ENCODE measurements at places on chromosomes 2 and 18.

DNA sequence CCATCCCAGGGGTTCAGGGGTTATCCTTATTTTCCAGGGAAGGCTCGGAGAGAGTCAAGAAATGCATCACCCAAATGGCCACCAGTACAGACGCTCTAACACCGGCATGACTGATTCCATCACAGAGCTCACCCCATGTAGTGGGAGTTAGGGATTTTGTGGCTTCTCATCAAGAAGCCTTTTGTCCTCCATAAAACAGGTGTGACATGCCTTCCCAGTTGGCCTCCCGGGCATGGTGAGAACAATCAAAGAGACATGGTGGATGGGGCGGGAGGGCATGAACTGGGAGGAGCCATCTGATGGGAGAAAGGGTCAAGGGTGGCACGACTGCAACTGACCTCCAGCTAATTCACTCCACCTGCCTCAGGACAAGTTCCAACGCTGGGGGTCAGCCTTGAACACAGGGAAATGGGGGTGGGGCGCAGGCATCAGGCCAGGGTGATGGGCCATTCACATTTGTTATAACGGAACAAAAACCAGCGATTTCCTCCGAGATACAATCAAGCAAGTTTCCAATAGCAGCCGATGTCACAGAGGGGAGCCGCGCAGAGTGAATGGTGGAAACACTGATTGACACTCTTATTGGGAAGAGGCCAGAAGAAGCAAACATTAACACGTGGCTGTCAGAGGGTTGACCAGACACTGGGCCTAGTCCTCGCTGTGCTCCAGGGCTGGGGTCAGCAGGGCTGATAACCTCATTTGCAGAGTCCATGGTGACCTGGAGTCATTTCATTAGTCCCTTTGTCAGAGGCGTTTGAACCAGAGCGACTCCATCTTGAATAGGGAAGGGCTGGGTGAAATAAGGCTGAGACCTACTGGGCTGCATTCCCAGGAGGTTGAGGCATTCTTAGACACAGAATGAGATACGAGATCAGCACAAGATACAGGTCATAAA lies 80.5 kb upstream of the HPCAL1 start:
- no peak overlapping the region for H3K27ac ChIP-seq
- H3K4me3 ChIP-seq, result no peak overlapping the region
- peaks cover 75% of the 10 kb centered on the region for H3K4me1 ChIP-seq

DNA sequence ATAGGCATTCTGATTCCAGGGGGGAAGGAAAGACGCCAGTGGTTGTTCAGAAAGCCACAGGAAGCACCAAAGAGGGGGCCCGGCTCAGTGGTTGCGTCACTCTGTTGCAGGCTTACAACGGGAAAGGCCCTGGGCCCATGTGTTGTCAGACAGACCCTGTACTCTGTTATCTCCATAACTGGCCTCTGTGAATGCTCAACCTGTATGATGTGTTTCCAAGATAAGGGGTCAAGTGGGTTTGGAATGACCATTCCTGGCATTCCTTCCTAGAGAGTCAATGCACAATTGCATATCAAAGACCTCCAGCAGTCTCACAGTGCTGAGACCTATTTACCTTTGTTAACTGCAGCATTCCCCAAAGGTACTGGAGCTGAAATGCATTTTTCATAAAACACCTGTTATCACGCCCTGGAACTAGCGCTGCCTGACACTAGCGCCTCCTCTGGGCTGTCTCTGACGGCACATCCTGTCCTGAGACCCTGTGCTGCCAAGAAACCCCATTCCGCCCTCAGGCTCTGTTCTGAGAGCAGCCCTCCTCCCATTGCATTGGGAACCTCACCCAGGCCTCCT lies 13.2 kb upstream of the LRRFIP1 start:
- no peaks in the 10 kb centered on the region for H3K4me1 ChIP-seq
- no peaks in the 10 kb centered on the region for H3K36me3 ChIP-seq
- peaks cover 18% of the 10 kb centered on the region for H3K27me3 ChIP-seq
- no peak overlapping the region for H3K27ac ChIP-seq

DNA sequence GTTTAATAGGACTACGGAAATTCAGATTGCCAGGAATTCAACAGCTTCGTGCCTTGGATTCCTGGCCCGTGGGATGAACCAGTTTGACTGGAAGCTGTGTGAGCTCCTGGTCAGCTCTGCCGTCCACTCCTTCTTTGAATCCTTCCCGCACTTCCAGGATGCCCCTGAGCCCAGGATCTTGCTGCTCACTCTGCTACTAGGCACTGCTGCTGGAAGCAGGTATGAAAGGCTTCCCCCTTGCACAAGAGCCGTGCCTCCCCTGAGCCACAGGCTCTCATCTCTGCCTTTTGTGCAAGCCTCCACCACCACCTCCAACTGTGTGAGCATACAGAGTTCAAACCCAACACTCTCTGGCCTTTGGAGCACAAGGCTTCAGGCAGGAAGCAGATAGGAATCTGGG lies 34.9 kb downstream of the EN1 start:
- no peak overlapping the region for H3K4me3 ChIP-seq

GRCh38 chr18:56900195-56901094 lies 246.4 kb upstream of the BOD1L2 start:
- DNase-seq, result no peak
- no peak overlapping the region for H3K27ac ChIP-seq
- no peaks in the 10 kb centered on the region for H3K4me1 ChIP-seq
- H3K27me3 ChIP-seq, result no peaks in the 10 kb centered on the region
- no peaks in the 10 kb centered on the region for H3K36me3 ChIP-seq
- no peak overlapping the region for H3K4me3 ChIP-seq

DNA sequence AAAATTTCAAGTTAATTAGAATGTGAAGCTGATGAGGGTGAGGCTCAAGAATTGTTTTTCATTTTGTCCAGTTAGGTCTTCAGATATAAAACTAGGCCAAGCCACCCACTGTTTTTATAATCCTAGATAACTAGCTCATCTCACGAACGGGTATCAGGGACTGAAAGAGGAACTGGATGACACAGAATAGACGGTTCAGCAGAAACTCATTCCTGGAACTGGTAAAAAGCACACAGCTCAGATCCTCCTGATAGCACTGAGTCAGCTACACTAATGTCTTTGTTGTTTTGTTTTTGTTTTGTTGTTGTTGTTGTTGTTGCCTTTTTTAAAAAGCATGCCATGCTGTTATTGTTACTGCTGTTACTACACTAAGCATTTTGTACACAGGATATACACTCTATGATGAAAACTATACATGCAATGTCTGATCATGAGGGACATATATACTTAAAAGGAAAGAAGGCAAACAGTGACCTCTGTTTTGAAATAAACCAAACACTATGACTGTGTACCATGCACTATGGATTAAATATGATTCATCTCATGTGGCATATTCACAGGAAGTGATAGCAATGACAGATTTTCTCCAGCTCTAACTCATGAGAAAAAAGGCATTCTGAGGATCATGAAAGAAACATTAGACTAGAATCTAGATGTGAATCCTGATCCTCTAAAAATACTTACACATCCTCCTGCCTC lies 437.6 kb downstream of the NCKAP5 start:
- H3K36me3 ChIP-seq, result no peaks in the 10 kb centered on the region
- no peak for DNase-seq
- H3K4me3 ChIP-seq, result no peak overlapping the region

- no peak for DNase-seq
- H3K36me3 ChIP-seq, result no peaks in the 10 kb centered on the region
- H3K27me3 ChIP-seq, result peaks cover 15% of the 10 kb centered on the region
- H3K27ac ChIP-seq, result peak overlapping the region; percentile 44
- H3K4me3 ChIP-seq, result peak overlapping the region; percentile 95
These were observed 678 bp downstream of the PIAS2 start for GRCh38 chr18:46916551-46917107.

GRCh38 chr18:45821026-45821425 lies 4.4 kb upstream of the SIGLEC15 start:
- peaks cover 10% of the 10 kb centered on the region for H3K27me3 ChIP-seq
- H3K27ac ChIP-seq, result no peak overlapping the region
- H3K4me1 ChIP-seq, result peaks cover 12% of the 10 kb centered on the region
- DNase-seq, result no peak

DNA sequence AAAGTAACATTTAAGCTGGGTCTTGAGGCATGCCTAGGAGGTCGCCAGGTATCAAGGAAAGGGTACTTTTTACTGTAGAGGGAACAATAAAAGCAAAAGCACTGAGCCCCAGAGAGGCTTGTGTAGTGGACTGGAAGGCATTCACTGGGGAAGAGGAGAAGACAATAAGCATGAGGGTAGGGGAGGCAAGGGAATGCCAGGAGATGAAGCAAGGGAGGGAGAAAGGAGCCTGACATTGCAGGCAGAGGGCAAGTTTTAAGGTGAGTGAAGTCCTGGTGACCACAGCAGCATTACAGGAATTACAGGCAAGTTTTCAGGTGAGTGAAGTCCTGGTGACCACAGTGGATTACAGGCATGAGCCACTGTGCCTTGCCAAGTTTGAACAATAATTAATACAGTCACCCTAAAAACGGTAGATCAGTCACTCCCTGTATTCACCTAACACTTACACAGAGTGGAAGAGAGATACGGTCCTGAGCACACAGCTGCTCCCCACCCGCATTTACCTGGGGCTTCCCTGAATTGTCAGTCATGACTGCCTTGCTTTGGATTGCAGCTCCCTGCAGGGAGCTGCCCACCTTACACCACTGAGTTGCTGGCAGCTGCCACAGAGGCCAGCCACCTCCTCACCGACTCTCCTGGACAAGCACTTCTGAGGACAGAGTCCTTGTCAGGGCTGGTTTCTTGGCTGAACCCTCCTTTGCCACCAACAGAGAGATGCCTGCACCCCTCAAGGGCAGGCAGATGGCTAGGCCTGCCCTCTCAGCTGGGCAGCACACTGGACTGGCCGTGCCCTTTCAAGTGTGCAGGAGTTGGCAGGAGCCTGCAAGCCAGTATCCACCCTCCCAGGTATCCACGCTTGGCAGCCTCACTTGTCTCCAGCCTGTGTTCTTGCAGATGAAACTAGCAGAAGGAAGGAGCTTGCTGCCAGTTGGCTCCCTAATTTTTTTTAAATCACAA lies 153.2 kb upstream of the MSH6 start:
- H3K4me3 ChIP-seq, result no peak overlapping the region
- H3K4me1 ChIP-seq, result peaks cover 39% of the 10 kb centered on the region
- peaks cover 20% of the 10 kb centered on the region for H3K27me3 ChIP-seq
- H3K36me3 ChIP-seq, result no peaks in the 10 kb centered on the region

GRCh38 chr18:13014232-13014631 lies 23.1 kb downstream of the CEP192 start:
- DNase-seq, result no peak
- no peaks in the 10 kb centered on the region for H3K4me1 ChIP-seq
- H3K36me3 ChIP-seq, result peaks cover 71% of the 10 kb centered on the region
- no peak overlapping the region for H3K27ac ChIP-seq
- H3K27me3 ChIP-seq, result no peaks in the 10 kb centered on the region

- peaks cover 63% of the 10 kb centered on the region for H3K4me1 ChIP-seq
- DNase-seq, result peak; percentile 79
- H3K4me3 ChIP-seq, result peak within 1 kb of the TSS; percentile 98
- H3K36me3 ChIP-seq, result no peaks in the 10 kb centered on the region
- no peak within 1 kb of the TSS for H3K27ac ChIP-seq
These were observed at the start of gene EVA1A for GRCh38 chr2:75560768-75561565. EVA1A (minus strand) TSS chr2:75560939; CDS start chr2:75518140, 42,799 bp downstream.

DNA sequence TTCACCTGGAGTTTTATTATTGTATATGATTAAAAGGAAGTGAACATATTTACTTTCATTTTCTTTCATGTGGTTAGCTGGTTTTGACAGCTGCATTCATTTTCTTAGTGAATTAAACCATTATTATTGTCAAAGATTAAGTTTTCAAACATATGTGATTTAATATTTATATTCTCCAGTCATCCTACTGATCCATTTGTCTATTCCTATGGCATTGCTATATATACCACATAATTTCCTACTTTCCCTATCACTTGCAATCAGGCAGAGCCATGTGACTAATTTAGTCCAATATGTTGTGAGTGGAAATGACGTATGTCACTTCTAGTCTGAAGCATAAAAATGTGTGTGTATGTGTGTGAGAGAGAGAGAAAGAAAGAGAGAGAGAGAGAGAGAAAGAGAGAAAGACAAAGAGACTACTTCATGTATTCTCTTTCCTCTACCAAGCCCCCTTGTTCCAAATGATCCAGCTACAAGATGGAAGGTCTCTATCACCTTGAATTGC lies 12.0 kb upstream of the TACR1 start:
- H3K27me3 ChIP-seq, result peaks cover 3% of the 10 kb centered on the region
- no peak overlapping the region for H3K27ac ChIP-seq
- H3K4me1 ChIP-seq, result peaks cover 5% of the 10 kb centered on the region
- DNase-seq, result no peak
- H3K4me3 ChIP-seq, result no peak overlapping the region

- DNase-seq, result no peak
- no peak overlapping the region for H3K4me3 ChIP-seq
- peaks cover 7% of the 10 kb centered on the region for H3K4me1 ChIP-seq
- peaks cover 4% of the 10 kb centered on the region for H3K27me3 ChIP-seq
- no peak overlapping the region for H3K27ac ChIP-seq
These were observed 175.3 kb downstream of the PDE11A start for GRCh38 chr2:177897278-177897677.

DNA sequence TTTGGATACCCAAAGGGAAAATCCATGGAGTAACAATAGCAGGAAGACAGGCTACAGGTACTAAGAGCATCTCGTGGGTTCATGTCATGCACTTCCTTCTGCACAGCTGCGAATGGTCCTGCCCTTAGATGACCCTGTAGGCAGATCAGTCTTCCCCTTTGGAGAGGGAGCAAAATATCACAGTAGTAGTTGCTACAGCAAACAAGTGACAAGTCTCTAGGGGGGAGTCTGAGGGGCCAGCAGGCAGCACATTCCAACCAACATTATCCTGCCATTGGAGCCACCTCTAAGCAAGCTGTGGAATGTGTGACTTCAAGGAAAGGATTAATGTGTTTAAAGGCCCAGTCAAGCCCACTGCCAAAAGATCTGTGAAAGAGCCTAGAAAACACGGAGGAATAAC lies 273.2 kb upstream of the PARD3B start:
- peaks cover 11% of the 10 kb centered on the region for H3K4me1 ChIP-seq
- peaks cover 4% of the 10 kb centered on the region for H3K27me3 ChIP-seq
- H3K36me3 ChIP-seq, result peaks cover 7% of the 10 kb centered on the region
- no peak overlapping the region for H3K4me3 ChIP-seq
- H3K27ac ChIP-seq, result no peak overlapping the region

- H3K27ac ChIP-seq, result no peak overlapping the region
- H3K27me3 ChIP-seq, result no peaks in the 10 kb centered on the region
- H3K4me1 ChIP-seq, result peaks cover 24% of the 10 kb centered on the region
- H3K36me3 ChIP-seq, result no peaks in the 10 kb centered on the region
- no peak overlapping the region for H3K4me3 ChIP-seq
These were observed 235.0 kb upstream of the RGPD4 start for GRCh38 chr2:107591561-107592279.

DNA sequence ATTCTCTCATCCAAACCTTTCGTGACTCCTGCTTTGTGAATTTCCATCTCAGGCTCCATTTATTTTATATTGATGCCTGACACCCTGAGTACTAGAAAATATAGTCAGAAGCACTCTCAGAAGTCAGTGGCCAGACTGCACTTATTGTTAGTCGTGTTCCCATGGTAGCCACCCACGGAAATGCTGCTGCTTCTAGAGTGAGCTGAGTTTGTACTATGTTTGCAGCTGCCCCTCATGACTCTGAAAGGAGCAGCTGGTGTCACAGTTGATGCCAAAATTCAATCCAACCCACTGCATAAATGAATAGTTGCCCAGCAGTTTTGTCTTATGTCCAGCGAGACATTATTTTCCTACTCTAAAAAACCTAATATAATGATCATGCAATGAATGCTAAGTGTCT lies 265.2 kb upstream of the SPHKAP start:
- H3K27me3 ChIP-seq, result no peaks in the 10 kb centered on the region
- no peak for DNase-seq
- H3K4me3 ChIP-seq, result no peak overlapping the region
- H3K27ac ChIP-seq, result no peak overlapping the region
